Amygdala (tissue), 56 donors: ENCODE measurements at places on chromosomes 12 and 14.

GRCh38 chr12:61524851-61525250 is 735.4 kb upstream of the USP15 start:
- DNase-seq = no peak

- no peak for DNase-seq
Measured at GRCh38 chr14:71117839-71118743, 210.8 kb downstream of the PCNX1 start.

DNA sequence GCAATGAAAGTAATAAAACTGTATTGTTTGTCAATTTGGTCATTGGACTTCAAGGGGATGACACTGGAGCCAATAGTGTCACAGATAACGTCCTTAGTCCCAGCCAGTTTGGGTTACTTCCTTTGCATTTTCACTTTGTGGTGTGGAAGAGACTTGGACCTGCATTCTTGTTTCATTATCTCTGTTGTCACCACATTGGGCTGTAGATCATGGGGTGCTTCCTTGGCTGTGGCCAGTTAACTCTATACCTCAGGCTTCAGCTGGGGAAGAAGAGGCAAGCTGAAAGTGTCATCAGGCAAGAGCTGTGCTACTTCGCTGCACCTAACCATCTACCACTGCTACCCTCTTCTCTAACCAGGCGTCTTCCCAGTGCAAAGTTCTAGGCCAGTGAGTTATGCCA is 15.1 kb upstream of the CISTR start:
- no peak for DNase-seq

DNA sequence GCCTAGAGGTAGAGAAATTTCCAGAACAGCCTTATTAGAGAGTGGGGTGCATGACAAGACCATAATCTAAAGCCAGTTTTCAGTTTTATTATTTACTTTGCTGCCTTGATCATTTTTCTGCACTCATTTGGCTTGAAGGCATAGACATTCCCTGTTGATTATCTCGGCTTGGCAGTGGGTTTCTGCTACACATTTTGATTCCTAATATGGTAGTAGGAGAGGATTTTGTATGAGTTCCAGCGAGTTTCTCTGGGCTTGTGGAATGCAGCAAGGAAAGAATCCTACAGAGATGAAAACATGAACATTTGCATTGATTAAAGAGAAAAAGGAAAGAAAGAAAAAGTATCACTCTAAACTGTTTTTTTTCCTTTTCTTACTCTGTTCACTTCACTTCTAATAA is 281.2 kb downstream of the PAWR start:
- DNase-seq = no peak

DNA sequence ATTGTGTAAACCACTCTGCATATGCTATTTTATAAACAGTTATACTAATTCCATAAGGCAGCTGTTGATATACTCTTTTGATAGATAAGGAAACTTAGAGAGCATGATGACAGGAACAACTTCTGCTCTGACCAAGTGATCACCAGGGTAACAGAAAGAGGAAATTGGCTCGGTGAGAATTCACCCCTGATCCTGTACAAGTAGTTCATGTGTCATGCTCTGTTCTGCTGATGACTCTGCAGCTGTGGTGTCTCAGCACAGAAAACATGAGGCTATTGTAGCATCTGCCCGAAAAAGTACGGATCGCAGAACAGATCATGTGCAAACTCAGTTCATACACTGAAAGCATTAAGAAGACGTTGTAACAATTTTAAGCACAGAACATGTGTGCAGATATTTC is 345.0 kb downstream of the LRIG3 start:
- no peak for DNase-seq

- DNase-seq = no peak
Measured at GRCh38 chr12:13379531-13380188, 183.1 kb downstream of the EMP1 start.

GRCh38 chr14:92633274-92633616 is 115.2 kb downstream of the LGMN start:
- no peak for DNase-seq

GRCh38 chr12:43294916-43295315 is 257.1 kb downstream of the ADAMTS20 start:
- no peak for DNase-seq

GRCh38 chr14:75359098-75359497 is 68.7 kb upstream of the JDP2 start:
- DNase-seq = no peak

DNA sequence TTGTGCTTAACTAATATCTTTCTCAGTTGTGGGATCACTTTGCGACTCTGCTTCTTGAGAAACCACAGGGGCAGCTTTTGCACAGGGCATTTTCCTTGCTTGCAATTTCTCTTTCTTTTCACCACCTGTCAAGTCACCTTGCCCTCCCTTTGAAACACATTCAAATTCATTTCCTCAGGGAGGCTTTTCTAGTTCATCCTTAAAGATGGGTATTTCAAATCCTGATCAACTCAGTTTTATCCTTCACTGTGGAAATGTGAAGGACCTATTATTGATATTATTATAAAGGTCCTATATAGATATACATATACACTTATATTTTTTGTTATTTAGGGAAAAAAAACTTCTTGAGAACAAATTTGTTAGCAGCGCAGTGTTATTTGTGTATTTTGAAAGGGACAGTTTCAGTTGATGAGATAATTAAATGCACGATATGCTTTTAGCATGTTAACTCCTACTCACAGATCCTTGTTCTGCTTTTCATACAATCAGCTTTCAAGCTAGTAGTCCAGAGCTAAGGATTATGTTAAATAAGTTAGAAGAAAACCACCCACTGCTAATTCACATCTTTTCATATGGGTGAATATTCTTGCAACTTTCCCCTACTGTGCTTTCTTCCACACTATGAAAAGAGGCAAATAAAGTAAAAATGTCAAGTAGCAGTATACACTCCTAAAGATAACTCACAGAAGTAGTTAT is 501.4 kb upstream of the RGS6 start:
- DNase-seq = no peak

DNA sequence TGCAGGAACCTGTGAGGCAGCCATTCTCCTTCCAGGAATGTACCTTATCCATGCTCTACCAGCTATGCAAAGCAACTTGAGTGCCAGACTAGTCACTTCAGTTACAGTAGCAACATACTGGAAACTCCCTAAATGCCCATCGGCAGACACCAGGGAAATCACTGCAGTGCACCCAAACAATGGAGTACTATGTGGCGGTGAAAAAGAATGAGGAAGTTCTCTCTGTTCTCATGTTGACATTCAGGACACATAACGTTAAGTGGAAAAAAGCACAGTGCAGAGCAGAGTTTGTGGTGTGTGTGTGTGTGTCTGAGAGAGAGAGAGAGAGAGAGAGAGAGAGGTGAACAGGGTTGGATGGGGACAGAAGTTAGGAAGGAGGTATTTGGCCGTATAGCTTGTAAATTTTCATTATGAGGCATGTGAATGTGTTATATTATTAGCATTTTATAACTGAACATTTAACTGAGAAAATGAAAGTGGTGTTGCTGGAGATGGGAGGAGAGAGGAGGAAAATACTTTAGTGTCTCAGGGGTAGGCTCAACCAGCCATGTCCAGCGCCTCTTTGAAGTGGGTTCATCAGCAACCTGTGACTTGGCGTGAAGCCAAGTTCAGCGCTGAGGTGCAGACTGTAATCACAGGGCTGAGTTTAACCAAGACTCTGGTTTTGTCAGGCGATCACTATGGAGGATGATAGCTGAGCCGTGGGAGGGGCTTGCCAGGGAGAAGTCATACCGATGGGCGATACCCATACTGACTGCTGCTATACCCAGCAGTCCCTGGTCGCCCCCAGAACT is 17.3 kb downstream of the TNFAIP2 start:
- DNase-seq = no peak

DNA sequence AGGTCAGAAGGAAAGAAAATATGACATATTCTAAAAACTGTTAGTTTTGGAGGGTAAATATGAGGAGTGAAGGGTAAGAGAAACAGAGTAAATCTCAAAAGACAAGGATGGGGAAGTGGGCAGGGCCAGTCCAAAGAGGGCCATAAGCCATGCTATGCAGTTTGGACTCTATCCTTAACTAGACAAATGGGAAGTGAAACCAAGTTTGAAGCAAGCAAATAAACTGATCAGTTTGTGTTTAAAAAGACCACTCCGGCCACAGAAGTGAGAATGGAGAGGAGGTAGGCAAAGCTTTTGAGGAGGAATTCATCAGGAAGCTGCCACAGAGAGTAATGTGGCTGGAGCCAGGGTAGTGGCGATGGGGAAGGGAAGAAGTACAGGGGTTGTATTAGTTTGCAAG is 37.5 kb upstream of the DAAM1 start:
- DNase-seq = no peak

- no peak for DNase-seq
Measured at GRCh38 chr12:104596898-104597843, 140.4 kb downstream of the CHST11 start.

DNA sequence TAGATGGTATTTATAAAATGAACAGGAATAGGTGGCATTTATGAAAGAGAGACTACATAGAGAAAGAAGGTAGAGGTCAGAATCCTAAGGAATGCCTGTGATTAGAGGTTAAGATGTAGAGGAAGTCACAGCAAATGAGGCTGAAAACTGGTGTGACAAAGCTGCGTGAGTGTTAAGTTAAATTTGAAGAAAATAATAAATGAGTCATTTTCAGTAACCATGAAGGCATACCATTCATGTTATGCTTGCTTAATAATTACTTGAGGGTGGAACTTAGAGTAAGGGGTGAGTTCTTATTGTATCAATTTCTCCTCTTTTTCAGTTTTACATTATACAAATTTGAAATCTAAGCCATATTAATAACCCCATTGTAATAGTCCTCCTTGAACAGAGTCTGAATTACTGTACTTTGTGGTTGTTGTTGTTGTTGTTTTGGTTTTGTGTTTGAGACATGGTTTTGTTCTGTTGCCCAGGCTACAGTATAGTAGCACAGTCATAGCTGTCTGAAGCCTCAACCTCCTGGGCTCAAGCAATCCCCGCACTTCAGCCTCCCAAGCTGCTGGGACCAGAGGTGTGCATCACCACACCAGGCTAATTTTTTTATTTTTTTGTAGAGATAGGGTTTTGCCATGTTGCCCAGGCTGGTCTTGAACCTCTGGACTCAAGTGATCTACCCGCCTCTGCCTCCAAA is 761.5 kb downstream of the GALC start:
- DNase-seq = no peak

GRCh38 chr12:10574307-10574706 is 39.1 kb downstream of the MAGOHB start:
- no peak for DNase-seq

GRCh38 chr14:74554742-74555362 is 57.2 kb downstream of the LTBP2 start:
- no peak for DNase-seq

GRCh38 chr12:115840159-115840558 is 437.3 kb downstream of the MED13L start:
- no peak for DNase-seq

- DNase-seq = no peak
Measured at GRCh38 chr12:51419425-51420193, 5.0 kb upstream of the SLC4A8 start.

DNA sequence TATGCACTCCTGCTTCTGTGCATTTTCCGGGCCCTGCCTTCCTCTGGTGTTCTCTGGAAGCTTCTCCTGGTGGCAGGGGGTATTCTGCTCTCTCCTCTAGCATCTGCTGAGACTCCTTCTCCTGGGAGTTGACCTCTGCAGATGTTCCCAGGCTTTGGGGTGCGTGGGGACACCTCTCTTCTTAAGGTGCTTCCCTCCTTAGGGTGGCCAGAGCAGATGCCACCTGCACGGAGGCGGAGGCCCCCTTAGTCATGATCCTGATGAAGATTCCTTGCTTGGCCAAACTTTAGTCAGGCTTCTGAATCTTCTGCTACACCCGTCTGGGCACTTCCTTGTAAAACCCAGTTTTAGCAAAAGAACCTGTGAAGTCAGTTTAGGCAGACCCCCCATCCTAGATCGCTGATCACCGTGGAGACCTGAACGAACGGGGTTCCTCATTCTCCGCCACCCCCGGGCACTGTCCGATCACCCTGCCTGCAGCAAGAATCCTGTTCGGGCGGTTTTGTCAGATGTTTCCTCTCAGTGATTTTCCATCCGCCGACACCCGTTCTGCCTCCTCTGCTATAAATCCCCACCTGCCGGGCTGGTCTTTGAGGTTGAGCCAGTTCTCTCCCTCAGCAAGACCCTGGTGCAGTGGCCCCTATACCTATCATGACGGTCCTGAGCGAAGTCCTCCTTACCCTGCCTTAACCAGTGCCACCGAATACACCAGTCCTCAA is 111.9 kb downstream of the CALM1 start:
- no peak for DNase-seq

GRCh38 chr12:112031472-112031871 is 18.2 kb downstream of the ERP29 start:
- DNase-seq = no peak

- DNase-seq = no peak
Measured at GRCh38 chr14:100030452-100031153, 34.6 kb upstream of the EVL start.

GRCh38 chr14:81269100-81269978 is 48.6 kb upstream of the GTF2A1 start:
- no peak for DNase-seq

DNA sequence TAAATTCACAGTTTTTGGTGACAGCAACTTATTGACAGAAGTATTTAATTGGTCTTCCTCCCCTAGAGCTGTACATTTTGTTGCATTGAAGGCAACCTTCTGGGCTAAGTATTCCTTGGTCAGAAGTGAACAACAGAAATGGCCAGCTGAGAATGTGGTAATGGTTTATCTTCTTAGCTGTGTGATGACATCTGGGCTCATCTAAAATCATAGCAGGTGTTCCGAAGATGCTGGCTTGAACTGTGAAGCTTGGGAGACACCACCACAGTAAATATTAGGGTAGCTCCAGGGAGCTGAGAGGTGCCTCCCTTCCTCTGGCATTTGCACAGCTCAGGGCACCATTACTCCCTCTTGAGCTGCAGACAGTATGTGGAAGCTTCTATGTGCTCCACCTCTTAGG is 3.7 kb upstream of the PTPRB start:
- DNase-seq = no peak

DNA sequence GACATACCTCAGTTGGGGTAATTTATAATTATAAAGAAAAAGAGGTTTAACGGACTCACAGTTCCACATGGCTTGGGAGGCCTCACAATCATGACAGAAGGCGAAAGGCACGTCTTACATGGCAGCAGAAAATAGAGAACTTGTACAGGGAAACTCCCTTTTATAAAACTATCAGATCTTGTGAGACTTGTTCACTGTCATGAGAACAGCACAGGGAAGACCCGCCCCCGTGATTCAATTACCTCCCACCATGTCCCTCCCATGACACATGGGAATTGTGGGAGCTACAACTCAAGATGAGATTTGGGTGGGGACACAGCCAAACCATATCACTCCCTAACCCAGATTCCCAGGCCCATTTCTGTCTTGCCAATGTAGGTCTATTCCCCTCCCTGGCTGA is 22.1 kb downstream of the MYO1H start:
- no peak for DNase-seq

- DNase-seq = no peak
Measured at GRCh38 chr14:36022765-36023410, 153.6 kb downstream of the PTCSC3 start.

- no peak for DNase-seq
Measured at GRCh38 chr12:104204690-104205480, 10.7 kb upstream of the TXNRD1 start.

- DNase-seq = no peak
Measured at GRCh38 chr14:92668276-92668973, 80.0 kb downstream of the LGMN start.

- no peak for DNase-seq
Measured at GRCh38 chr12:110992909-110993308, 72.5 kb upstream of the MYL2 start.

GRCh38 chr12:62471734-62472133 is 5.1 kb downstream of the MON2 start:
- DNase-seq = no peak

GRCh38 chr14:103741876-103742275 is 26.3 kb downstream of the ZFYVE21 start:
- no peak for DNase-seq

GRCh38 chr12:25135531-25136154 is 59.3 kb downstream of the DNAI7 start:
- no peak for DNase-seq
